ENCODE measurements at places on chromosomes 13 and 19.

- peak; percentile 96 for DNase-seq
Measured at GRCh38 chr19:11203194-11204075, 6.1 kb upstream of the KANK2 start.

DNA sequence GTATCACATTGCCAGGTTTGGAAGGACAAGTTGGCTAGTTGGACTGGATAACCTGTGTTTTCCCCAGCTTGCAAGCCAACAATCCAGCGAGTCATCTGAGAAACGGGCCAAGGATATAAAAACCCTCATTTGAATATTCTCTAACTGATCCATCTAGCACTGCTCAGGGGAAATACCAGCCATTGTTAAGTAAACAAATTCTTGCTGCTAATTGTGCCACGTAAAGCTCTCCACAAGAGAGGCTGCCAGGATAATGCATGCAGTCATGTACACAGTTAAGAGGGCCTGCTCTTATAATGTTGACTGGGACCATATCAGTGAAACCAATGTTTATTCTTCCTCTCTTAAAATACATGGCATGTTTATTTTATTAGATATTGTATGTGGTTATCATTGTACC, 663.2 kb upstream of the SGCG start:
- DNase-seq, result no peak

DNA sequence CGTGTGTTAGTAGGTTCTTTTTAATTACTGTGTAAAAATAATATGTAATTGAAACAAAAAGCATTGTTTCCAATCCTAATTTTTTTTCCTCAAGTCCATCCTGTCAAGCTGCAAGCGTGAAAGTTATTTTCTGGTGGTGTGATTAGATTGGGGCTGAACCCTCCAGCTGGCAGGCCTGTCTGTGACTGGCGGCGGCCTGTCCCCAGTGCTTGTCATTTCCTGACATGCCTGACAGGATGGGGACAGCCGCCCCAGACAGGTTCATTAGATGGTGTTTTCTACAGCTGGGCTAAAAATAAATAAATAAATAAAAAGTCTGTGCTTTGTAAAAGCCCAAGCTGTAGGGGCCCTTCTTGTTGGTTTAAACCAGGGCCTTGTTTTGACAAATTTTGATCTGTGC, 53.7 kb upstream of the MAB21L1 start:
- DNase-seq, result no peak

DNA sequence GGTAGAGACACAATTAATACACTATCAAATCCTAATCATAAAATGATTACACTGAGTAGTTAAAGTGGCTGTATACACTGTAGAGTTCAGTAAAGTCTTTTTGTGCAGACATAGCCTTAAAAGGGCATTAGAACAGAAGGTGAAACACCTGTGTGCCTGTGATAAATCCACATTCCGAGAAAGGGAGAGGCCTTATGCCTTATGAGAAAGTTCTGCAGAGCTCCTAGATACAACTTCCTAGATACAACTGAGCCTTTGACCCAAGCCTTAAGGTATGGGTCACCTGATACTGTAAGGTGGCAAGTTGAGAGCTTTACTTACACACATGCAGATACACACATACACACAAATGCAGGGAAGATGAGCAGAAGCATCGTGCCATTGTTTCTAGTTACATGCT, 6.3 kb downstream of the SERP2 start:
- DNase-seq, result no peak

All from adrenal gland (tissue), 19 donors.